ENCODE measurements at places on chromosomes 5 and 9. TPM values are rescaled to one million over a fixed set of nuclear protein-coding genes. Genes with fewer than 3 reads are reported as not detected.

DNA sequence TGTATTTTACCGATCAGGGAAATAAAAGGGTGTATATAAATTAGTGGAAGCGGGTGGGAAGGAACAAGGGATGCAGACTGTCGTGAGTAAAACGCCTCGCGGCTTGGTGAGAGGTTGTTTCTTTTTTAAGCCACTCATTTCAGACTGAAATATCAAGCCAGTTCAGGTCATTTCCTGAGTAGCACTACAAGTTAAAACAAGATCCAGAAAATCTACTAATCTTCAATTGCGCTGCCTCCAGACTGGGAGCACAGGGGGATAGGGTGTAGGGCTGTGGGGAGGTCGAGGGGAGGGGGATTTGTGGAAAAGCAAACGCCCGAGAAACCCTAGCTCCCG lies 140.8 kb downstream of the TSSK1B start:
- peak; percentile 59 for DNase-seq

TOR4A gene
- 0.11 TPM for polyA plus RNA-seq

DNA sequence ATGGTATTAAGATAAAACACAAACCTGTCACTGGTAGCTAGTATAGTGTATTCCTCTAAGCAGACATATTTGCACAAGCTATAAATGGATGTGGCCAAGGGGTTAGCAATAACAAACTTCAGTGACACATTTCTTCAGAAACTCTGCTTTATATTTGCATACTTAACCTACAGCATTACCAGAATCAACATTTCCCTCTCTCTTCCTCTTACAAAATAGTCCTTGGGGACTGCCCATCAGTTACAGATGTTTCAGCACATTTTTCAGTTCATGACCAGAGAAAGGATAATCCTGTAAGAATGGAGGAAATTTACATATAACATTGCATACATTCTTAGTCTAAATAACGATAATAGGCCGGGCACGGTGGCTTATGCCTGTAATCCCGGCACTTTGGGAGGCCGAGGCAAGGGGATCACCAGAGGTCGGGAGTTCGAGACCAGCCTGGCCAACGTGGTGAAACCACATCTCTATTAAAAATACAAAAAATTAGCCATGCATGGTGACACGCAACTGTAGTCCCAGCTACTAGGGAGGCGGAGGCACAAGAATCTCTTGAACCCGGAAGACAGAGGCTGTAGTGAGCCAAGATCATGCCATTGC lies 25.3 kb upstream of the SLC1A1 start:
- DNase-seq = no peak

PCDHB16 gene
- polyA plus RNA-seq = 0.17 TPM

CAMK2A gene
- polyA plus RNA-seq = 0.09 TPM

CAVIN4 gene
- polyA plus RNA-seq = 0.10 TPM

INIP gene
- polyA plus RNA-seq = 12.1 TPM

ADAMTS6 gene
- 8.2 TPM for polyA plus RNA-seq

DNA sequence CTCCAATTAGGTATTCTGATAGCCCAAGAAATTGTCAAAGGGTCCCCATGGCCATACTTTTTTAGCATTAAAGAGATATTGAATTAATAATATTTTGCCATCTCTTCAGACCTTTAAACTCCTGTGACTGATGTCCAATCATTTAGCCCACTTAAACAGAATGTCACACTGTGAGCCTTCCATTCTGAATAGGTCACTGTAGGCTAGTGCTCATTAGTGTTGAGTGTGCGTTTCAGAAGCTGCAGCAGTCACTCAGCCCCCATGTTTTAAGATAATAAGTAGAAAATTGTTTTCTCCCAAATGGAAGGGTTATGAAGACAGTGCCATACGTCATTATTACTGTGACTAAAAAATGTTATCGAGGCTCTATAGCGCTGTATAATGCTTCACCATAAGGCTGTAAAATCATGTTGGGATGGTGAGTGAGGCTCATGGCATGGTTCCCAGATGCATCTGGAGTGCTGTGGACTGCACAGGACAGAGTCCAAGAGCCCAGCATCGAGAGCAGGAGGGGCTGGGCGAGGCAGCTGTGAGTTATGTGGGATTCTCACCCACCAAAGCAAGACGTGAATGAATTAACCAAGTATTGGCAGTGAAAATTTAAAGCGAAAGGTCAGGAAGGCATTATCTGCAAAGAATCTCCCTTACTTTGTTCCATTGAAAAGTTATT lies 2112.9 kb upstream of the WWC1 start:
- DNase-seq = no peak

- peak; percentile 94 for DNase-seq
Observed at GRCh38 chr5:58094031-58094430, 365.9 kb downstream of the PLK2 start.

NR6A1 gene
- polyA plus RNA-seq = 0.76 TPM

CAMK4 gene
- 3.6 TPM for polyA plus RNA-seq

- peak; percentile 27 for DNase-seq
Observed at GRCh38 chr5:148846930-148847329, 20.5 kb downstream of the ADRB2 start.

PCDHB2 gene
- polyA plus RNA-seq = 2.9 TPM

MAT2B gene
- 34.0 TPM for polyA plus RNA-seq

DNA sequence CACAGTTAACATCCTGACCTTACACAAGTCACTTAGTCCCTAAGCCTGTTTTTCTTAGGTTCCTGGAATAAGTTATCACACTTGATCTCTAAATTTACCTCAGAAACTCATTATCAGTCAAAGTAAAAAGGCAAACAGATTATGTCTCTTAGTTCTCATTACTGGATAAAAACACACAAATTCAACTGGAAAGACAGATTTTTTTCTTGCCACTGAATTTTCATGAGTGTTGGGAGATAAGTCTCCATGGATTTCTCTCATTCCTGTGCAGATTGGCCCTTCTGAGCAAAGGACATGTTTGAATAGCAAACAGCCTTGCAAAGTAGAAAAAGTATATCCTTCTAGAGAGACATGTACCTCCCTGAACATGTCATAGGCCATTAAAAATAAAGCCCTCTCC lies 10.2 kb downstream of the SPATA9 start:
- DNase-seq = no peak

ROR2 gene
- 0.03 TPM for polyA plus RNA-seq

IRX4 gene
- polyA plus RNA-seq = 20.4 TPM

ZNF608 gene
- polyA plus RNA-seq = 4.4 TPM

- no peak for DNase-seq
Observed at GRCh38 chr5:102799017-102799416, 43.9 kb downstream of the PAM start.

GRCh38 chr9:124267271-124267807 lies 9.6 kb downstream of the NEK6 start:
- peak; percentile 87 for DNase-seq

GRCh38 chr9:132348676-132349075 lies 6.1 kb downstream of the SETX start:
- no peak for DNase-seq

DNA sequence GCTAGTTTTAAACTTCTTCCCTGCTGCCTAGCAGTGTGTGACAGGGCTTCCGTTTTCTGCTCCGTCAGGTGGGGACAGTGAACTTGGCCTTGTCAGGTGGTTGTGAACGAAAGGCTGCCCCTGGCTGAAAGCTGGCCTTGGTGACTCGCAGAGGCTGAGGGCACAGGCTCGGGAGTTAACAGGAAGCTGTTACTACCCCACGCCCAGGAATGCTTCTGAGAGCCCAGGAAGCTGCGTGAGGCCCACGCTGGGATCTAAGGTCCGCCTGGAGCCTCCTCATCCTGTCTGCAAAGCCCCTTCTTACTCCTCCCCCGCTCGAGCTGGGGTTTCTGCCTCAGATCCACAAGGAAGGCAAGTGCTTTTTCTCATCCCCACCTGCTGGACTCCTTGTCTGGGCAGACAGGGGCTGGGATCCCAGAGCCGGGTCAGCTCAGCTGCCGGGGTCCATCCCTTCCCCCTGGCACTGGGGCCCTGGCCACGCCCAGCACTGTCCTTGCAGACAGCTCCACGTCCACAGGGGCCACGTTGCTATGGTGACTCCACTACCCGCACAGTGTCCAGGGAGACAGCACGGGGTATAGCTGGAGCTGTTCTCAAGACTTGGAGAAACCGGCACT lies 124.7 kb upstream of the TBC1D2 start:
- no peak for DNase-seq

DNA sequence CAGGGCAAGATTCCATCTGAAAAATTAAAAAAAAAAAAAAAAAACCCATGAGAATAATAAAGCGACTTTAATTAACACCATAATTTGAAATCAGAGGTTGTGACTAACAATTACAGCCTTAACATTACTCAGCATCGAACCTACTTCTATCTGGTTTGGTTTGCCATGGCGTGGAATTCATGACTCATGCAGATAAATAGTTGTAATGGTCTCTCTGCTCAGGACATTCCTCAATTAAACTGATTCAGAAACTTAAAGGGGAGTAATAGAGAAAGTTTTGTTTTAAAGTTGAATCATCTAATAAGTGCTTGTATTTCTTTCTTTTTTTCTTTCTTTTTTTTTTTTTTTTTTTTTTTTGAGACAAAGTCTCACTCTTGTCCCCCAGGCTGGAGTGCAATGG lies 135.5 kb downstream of the SPATA31D1 start:
- DNase-seq = peak; percentile 74

DNA sequence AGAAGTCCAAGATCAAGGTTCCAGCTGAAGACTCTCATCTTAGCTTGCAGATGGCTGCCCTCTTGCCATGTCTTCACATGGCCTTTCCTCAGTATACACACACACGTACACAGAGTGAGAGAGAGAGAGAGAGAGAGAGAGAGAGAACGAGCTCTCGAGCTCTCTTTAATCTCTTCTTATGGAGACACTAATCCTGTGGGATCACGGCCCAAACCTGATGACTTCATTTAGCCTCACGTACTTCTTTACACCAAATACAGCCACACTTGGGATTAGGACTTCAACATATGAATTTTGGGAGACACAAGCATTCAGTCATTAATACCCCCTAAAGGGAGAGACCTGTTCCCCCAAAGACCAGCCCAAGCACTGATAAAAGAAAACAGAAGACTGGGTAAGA lies 42.8 kb downstream of the SIL1 start:
- no peak for DNase-seq

SGCD gene
- not detected for polyA plus RNA-seq

IL5 gene
- not detected for polyA plus RNA-seq

CMYA5 gene
- 0.41 TPM for polyA plus RNA-seq

DNA sequence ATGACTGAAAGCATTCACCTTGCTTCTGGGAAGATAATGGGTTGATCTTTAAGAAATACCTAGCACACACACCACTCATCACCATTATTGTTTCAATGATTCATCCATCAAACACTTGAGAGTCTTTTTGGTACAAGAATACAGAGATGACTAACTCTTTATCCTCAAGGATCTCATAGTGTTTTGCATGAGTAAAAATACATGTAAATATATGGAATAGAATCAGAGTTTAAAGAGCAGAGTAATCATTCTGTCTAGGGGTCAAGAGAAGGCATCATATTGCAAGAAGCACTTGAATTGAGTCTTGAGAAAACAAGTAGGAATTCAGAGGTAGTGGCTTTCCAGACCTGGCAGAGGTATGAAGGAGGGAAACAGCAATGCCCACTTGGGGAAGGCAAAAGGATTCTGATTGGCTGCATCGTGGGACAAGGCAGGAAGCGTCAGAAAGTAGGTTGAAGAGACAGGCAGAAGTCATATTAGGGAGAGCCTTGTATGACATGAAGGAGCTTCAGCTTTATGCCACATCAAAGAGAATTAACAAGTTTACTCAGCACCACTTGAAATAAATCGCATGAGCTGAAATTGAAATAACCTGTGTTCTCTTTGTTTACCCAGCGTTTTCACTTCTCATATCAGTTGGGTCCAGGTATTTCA lies 542.5 kb downstream of the TLE1 start:
- DNase-seq = peak; percentile 75

TMEM174 gene
- polyA plus RNA-seq = not detected

NUTM2F gene
- not detected for polyA plus RNA-seq

- no peak for DNase-seq
Observed at GRCh38 chr5:6392561-6392960, 14.2 kb upstream of the MED10 start.

DNA sequence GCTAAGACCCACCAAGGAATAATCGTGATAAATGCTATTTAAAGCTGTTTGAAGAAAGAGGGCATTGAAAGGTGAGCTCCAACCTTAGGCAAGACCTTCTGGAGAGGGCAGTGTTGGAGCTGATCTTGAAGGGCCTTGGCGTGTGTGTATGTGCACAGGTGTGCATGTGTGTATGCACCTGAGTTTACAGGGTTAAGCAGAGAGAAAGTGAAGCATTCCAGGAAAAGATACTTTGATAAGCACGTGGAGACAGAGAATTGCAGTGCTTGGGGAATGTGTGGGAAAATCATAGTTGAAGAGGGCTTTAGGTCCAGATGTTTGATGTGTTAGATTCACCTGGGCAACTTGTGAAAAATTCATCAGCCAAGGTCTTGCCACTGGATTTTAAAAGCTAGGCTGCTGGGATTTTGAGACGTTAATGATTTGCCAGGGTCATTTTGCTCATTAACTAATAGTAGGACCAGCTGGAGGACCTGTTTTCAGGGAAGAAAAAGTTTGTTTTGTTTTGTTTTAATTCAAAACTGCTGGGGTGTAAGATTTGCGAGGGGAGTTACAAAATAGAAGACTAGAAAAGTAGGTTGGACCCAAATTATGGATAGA lies 78.3 kb upstream of the ANKRD55 start:
- no peak for DNase-seq

DNA sequence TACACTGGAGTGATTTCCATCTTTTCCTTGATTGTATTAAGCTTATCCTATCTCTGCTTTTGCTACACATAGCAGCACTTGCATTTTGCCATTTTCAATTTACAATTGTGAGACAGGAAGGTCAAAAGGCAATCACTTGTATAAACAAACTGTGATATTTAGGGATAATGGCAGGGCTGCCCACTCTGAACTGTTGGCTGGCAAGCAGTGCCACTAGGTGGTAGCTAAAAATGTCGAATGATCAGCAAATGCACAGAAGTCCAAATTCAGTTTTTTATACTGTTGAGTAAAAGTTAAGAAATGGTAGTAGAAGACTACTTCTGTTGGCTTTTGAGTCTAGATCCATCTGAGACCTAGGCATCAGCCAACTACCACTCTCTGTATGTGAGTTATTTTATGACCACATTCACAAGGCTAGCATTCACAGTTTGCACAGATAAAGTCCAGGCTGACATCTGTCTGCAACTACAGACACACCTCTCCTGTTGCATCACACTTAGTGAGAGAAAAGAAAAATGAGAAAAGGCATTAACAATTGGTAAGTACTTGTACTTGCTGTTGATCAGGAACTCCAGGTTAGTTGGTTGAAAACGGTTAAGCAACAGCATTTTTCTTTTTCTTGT lies 108.8 kb upstream of the ASTN2 start:
- no peak for DNase-seq

- no peak for DNase-seq
Observed at GRCh38 chr5:34770486-34770885, 68.5 kb upstream of the TTC23L start.

CYSRT1 gene
- polyA plus RNA-seq = 2.7 TPM

DNA sequence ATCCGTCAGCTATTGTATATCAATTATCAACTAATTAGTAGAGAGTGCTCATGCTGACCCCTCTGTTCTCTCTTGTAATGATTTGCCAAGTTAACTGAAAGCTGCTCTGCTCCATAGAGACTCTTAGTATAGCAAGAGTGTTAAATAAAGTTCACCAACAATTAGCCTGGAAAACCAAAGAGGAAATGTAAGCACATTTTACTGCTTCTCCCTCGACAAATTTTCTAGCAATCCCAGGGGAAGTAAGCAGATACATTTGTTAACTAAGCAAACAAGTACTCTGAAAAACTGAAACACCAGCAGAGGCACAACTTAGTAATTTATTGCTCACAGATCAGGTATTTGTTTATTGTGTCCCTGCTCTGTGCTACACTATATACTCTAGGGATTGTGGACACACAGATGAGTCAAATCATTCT lies 162.2 kb downstream of the GLIS3 start:
- peak; percentile 56 for DNase-seq

GRCh38 chr9:100346836-100347235 lies 5.9 kb downstream of the TEX10 start:
- DNase-seq = no peak

All from mammary epithelial cell (primary cell).